ENCODE measurements at places on chromosomes 7 and 10.

DNA sequence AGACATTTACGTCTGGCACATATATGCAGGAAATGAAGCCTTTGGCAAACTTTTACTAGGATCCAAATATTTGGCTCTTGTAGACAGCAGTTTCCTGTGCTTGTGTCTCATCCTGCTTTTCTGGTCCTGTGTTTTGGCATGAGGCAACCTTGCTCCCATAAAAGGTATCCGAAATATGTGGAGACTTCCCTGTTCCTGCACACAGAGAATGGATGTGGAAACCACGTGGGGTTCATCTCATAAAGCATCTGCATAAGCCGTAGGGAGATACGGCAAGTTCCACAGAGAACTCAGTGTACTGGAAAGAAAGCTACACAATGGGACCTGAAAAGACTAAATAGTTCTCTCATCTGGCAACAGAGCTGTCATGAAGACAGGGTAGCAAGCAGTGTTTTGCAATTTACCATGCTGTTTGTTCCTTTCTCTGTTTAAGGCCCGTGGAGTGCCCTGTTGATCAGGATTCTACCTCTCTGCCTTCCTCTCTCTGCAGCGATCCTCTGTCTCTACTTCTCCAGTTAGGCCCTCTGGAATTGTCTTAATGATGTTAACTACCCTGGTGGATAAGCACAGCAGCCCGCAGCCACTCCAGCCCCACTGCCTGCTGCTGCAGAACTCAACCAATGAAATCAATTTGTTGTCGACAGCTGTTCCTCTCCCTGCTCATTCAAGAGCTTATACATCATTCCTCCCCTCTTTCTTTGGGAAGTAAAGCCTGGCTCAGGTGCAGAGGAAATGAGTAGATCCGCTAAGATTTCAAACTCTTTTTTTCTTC, 293.6 kb downstream of the CSTF2T start:
- DNase-seq, result no peak

DNA sequence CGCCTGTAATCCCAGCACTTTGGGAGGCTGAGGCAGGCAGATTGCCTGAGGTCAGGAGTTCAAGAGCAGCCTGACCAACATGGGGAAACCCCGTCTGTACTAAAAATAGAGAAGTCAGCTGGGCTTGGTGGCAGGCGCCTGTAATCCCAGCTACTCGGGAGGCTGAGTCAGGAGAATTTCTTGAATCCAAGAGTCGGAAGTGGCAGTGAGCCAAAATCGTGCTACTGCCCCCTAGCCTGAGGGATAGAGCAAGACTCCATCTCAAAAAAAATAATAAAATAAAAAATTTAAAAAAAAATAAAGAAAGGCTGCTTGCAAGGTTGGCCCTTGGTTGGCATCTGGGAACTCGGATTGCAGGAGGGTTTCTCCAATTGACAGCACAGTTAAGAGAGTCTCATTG, 221.6 kb downstream of the DGKI start:
- DNase-seq, result no peak

DNA sequence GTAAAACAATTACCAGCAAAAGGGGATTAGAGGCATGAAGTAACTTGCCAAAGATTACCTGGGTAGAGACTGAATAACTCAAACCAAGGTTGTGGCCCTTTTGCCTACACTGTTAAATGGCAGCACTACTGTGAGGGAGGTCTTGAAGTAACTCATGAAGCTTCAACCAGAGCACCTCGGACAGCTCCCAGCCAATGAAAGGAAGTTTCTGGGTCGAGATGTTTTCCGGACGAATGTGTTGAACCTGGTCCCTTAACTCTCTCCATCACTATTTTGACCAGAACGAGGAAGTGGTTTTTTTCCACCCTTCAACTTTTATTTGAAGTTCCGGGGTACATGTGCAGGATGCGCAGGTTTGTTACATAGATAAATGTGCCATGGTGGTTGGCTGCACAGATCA, 133.6 kb upstream of the PRKCQ start:
- no peak for DNase-seq

DNA sequence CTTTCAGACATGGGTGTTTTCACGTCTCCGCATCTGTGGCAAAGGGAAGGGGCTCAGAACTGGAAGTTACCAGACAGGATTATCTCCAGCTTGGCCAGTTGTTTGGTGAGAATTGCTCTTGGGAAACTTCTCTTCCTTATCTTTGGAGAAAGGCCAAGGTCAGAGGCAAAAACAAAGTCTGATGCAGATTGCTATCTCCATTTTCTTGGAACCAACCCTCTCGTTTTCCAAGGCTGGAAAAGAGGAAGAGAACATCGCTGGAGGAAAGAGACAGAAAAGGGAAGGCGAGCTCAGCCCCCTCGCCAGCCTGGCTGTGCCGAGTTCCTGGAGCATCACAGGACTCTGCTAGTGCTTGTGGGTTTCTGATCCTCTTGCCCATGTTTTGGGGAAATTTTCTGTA, 396.8 kb upstream of the SHH start:
- DNase-seq, result no peak

All from hepatic stellate cell (primary cell).